ENCODE measurements at places on chromosomes 1 and 21.

DNA sequence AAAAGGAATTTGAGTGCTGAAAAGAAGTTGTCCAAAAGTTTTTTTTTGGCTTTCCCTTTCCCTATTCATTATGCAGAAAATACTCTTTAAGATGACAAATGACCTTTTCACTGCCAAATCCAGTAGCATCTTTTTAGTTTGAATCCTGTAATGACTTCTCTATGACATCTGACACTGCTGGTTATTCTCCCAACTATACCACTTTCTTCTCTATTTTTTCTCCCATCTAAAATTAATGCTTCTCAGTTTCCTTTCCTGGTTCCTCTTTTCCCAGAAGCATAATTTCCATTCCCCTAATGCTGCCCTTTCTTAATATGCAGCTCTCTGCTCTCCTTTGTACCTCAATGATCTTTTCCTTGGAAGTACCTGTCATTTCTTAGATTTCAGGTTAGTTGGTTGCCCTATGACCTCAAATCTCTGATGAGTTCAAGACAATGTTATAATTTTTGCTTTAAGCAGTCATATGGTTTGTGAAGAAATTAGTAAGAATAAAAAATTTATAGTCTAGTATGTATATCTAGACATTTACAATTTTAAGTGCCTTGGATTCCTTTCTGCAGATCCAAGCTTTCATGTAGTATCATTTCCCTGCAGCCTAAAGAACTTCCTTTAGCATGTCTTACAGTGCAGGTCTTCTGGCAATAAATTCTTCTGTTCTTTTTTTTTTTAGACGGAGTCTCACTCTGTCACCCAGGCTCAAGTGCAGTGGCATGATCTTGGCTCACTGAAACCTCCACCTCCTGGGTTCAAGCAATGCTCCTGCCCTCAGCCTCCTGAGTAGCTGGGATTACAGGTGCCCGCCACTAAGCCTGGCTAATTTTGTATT is 150.8 kb downstream of the CDC42BPA start:
- H3K4me1 ChIP-seq: no peaks in the 10 kb centered on the region
- no peak overlapping the region for H3K27ac ChIP-seq
- no peak overlapping the region for H3K4me3 ChIP-seq
- H3K36me3 ChIP-seq: no peaks in the 10 kb centered on the region

DNA sequence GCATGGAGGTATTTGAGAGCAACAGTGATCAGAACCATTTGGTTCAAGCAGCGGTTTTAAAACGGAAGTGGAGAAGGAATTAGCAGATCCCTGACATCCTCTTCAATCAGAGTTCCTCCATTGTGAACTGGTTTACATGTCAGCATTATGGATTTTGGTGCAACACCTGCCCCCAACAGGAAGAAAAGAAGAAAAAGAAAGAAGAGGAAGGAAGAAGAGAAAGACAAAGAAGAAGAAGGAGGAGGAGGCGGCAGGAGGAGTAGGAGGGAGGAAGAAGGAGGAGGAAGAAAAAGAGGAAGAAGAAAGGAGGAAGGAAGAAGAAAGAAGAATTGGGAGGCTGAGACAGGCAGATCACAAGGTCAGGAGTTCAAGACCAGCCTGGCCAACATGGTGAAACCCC is 17.4 kb downstream of the NDUFS5 start:
- H3K4me3 ChIP-seq: no peak overlapping the region
- H3K4me1 ChIP-seq: no peaks in the 10 kb centered on the region
- no peak for DNase-seq
- no peak overlapping the region for H3K27ac ChIP-seq
- H3K36me3 ChIP-seq: peaks cover 8% of the 10 kb centered on the region

DNA sequence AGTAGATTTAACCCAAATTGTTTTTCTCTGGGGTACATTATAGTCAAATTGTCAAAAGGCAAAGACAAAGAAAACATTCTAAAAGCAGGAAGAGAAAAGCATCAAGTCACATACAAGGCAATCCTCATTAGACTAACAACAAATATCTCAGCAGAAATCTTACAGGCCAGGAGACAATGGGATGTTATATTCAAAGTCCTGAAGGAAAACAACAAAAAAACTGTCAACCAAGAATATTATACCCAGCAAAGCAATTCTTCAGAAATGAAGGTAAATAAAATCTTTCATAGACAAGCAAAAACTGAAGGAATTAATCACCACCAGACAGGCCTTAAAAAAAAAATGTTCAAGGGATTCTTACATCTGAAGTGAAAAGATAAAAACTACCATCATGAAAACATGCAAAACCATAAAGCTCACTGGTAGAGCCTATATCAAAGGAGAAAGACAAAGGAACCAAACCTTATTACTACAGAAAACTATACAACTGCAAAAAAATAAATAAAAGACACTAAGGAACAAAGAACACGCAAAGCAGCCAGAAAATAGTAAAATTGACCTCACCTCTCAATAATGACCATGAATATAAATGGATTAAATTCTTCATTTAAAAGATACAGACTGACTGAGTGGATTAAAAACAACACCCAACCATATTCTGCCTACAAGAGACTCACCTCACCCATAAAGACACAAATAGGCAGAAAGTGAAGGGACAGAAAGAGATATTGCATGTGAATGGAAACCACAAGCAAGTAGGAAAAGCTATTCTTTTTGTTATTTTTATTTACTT is 113.8 kb upstream of the ZC3H11B start:
- H3K4me1 ChIP-seq: no peaks in the 10 kb centered on the region
- no peaks in the 10 kb centered on the region for H3K36me3 ChIP-seq
- no peak for DNase-seq
- H3K27me3 ChIP-seq: no peaks in the 10 kb centered on the region
- no peak overlapping the region for H3K27ac ChIP-seq

GRCh38 chr1:61556631-61557030 is 168.3 kb downstream of the TM2D1 start:
- no peaks in the 10 kb centered on the region for H3K4me1 ChIP-seq
- no peak overlapping the region for H3K4me3 ChIP-seq
- DNase-seq: no peak
- no peak overlapping the region for H3K27ac ChIP-seq
- peaks cover 4% of the 10 kb centered on the region for H3K27me3 ChIP-seq
- no peaks in the 10 kb centered on the region for H3K36me3 ChIP-seq

DNA sequence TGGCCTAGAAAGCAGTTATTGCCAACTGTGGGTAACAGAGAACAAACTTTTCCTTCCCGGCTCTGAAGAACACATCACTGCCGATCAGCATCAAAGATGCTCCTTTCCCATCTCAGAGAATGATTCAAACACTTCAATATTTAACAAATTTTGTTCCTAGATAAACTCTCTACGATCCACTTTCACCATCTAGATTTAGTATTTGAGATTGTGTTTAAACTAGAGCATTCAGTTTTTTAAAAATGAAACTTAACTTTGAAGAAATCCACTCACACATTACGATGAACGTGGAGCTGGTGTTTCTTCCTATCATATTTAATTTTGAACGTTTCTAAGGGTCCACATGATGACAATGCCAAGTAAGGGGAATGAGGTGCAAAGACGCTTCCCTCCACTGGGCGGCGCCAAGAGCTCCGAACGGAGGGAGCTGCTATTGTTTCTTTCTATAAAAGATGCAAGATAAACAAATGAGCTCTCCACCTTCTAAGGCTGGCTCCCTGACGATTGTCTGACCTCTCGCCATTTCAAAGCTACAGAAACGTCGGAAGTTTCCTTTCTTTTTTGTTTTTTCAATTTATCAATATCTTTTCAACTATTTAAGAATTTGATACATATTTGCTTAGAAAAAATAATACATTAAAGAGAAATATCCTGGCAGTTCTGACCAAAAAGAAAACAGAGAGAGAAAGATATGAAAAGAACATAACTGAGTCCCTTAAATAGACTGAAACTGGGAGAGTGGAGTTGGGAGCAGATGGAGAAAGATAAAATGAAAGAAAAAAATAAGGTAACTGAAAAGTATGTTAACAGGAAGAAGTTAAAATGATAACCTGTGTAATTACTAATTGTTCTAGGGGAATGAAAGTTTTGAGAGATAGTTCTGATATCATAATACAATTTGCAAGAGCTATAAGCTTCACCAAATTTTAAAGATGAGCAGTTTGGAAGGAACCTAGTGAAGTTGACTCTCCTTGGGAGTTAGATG is 4.4 kb upstream of the BARHL2 start:
- no peak overlapping the region for H3K27ac ChIP-seq
- no peak for DNase-seq
- H3K4me3 ChIP-seq: no peak overlapping the region

DNA sequence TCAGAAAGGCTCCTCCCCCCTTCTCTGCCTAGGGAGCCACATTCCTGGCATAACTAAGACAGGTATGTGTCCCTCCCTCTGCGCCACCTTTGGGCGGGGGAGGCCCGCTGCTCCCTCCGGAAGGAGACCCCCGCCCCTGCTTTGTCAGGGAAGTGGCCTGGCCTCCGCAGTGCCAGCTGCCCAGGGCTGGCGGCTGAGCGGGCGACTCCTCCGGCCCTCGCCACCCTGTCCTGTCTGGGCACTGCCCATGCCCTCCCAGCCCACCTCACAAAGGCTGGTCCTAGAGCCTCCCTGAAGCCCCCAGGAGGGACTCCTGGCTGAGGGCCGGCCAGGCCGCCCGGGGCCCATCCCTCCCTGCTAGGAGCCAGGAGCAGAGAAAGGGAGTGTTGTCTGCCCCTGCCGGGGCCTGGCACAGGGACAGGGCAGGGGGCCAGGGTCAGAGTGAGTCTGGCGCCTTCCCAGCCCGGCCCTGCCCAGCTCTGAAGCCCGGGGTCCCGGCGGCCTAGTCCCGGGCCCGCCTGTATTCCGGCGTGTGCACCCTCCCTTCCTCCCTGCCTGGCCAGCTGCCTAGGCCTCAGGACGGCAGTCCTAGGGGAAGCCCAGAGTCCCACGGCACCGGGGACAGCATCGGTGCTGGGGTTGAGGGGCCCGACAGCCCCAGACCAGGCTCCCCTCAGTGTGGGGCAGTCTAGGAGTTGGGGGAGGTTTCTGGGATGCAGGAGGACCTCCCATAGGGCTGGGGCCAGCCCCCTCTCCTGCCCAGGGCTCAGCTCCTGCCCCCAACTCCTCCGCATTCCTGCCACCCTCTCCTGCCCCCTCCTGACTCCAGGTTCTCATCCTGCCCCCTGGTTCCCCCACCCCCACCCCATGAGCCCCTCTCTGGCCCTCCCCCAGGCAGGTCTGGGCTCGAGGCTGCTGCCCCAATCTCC is 5.1 kb downstream of the AGRN start:
- no peak overlapping the region for H3K27ac ChIP-seq
- no peak overlapping the region for H3K4me3 ChIP-seq
- no peaks in the 10 kb centered on the region for H3K27me3 ChIP-seq
- H3K36me3 ChIP-seq: no peaks in the 10 kb centered on the region
- H3K4me1 ChIP-seq: peaks cover 23% of the 10 kb centered on the region

DNA sequence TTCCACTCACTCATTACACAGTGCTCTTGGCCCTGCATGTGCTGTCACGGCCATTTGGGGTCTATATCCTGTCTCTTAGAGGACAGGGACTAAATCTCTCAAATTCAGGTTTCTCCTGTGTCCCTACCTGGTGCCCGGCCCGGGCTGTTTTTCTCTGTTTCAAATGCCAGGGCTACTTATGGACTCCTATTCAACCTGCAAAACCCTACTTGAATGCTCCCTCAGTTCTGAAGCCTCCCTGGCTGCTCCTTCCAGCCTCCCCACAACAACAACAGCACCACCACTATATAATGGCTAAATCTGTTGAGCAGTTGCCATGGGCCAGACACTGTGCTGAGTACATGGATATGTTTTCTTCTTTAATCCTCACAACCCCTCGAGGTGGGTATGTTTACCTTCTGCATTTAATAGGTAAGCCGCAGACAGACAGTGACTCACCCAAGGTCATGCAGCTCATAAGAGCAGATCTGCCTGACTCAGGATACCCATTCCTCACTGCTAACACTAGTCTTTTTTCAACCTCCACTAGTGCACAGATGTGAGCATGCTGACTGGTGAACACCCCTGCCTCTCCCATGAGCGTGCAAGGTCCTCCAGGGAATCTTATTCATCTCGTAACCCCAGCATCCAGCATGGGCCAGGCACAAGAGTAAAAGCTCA is 29.9 kb downstream of the DHRS3 start:
- no peaks in the 10 kb centered on the region for H3K4me1 ChIP-seq
- DNase-seq: no peak

GRCh38 chr1:56817716-56818463 is 1.3 kb downstream of the FYB2 start:
- no peak overlapping the region for H3K4me3 ChIP-seq
- no peaks in the 10 kb centered on the region for H3K27me3 ChIP-seq
- H3K27ac ChIP-seq: no peak overlapping the region
- H3K4me1 ChIP-seq: no peaks in the 10 kb centered on the region
- no peak for DNase-seq
- H3K36me3 ChIP-seq: no peaks in the 10 kb centered on the region

- DNase-seq: no peak
- no peak overlapping the region for H3K4me3 ChIP-seq
- no peaks in the 10 kb centered on the region for H3K36me3 ChIP-seq
- no peak overlapping the region for H3K27ac ChIP-seq
Measured at GRCh38 chr1:171916315-171916771, 75.0 kb downstream of the DNM3 start.

DNA sequence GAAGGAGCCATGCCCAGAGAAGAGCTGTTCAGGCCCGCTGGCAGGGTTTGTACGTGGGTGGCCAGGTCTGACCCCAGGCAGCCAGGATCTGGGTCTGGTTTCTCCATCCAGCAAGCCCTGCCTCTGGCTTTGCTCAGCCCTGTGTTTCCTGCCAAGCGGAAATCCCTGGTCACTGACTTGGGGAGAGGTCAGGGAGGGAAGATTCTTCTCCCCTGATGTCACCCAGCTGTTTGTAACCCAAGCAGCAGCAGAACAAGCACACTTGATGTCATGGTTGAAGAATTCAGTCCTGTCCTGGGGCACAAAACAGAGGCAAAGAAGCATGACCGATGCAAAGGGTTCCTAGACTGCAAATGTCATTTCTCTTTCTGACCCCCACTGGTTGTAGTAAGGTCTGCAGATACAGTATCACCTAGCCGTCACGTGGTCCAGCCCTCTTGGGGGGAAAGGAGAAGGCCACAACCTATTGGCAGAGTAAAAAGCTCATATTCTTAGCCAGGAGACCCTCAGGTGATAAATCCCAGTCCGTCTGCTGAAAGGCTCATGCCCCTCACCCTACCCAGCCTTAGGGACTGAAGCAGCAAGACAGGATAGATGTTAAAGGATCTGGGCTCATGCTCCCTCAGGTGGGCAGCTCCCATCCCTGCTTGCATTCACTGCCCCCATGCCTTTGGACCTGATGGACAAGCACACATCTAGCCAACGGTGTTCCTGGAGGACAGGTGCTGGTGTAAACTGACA is 120.9 kb downstream of the SYT2 start:
- no peaks in the 10 kb centered on the region for H3K27me3 ChIP-seq
- no peaks in the 10 kb centered on the region for H3K4me1 ChIP-seq
- peaks cover 4% of the 10 kb centered on the region for H3K36me3 ChIP-seq
- H3K27ac ChIP-seq: no peak overlapping the region
- no peak for DNase-seq

- no peaks in the 10 kb centered on the region for H3K36me3 ChIP-seq
- no peak overlapping the region for H3K27ac ChIP-seq
- H3K27me3 ChIP-seq: peaks cover 6% of the 10 kb centered on the region
- H3K4me1 ChIP-seq: no peaks in the 10 kb centered on the region
- no peak for DNase-seq
Measured at GRCh38 chr1:46474570-46474969, 15.1 kb upstream of the DMBX1 start.

- DNase-seq: no peak
- H3K27ac ChIP-seq: no peak overlapping the region
- no peak overlapping the region for H3K4me3 ChIP-seq
- no peaks in the 10 kb centered on the region for H3K4me1 ChIP-seq
- no peaks in the 10 kb centered on the region for H3K36me3 ChIP-seq
Measured at GRCh38 chr1:103561643-103562395, 9.6 kb upstream of the AMY2B start.

Data from T-cell (primary cell).